ENCODE measurements at places on chromosomes 16 and 17.

GRCh38 chr16:56662357-56663354 lies 4.9 kb downstream of the MT1F start:
- DNase-seq = no peak

GRCh38 chr16:84421081-84421937 lies 53.0 kb downstream of the ATP2C2 start:
- DNase-seq = no peak

GRCh38 chr17:80195671-80196529 lies 24.2 kb downstream of the SGSH start:
- DNase-seq = peak; percentile 41

GRCh38 chr17:75846692-75847613 lies 2.7 kb upstream of the UNC13D start:
- DNase-seq = no peak

DNA sequence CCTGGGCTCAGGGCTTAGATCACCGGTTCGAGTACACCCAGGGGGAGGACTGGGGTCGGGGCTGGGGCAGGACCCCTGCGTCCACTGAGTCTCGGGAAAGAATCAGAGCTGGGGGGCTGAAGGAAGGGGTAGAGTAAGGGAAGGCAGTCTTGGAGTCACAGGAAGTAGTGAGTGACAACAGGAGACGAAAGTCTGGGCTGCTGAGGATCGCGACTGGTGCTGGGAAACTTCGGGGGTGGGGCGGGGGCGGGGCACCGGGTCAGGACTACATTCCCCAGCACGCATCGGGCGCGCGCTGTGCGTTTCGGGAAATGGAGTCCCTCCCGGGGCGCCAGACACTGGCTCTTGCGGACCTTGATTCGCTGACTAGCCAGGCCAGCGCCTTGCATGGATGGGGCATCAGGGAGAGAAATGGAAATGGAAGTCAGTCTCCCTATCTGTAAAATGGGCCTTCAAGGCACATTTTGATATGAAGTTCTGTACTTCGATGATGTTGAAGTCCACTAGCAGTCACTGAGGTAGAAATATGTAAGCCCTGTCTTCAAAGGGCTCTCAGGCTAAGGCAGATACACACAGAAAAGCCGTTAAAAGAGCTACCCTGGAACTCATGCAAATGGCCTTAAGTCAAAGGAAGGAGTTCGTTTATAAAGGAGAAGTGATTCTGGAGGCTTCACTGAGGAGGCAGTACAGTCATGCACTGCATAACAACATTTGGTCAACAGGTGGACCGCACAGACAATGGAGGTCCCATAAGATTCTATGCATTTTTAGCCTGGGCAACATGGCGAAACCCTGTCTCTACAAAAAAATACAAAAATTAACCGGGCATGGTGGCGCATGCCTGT lies 697 bp downstream of the CTF1 start:
- peak; percentile 85 for DNase-seq

GRCh38 chr17:49978501-49978900 lies 9.5 kb downstream of the DLX4 start:
- DNase-seq = no peak

- no peak for DNase-seq
These were observed 549.2 kb upstream of the CDH11 start for GRCh38 chr16:65671071-65671470.

- DNase-seq = no peak
These were observed 10.8 kb upstream of the TPPP3 start for GRCh38 chr16:67403976-67404555.

- no peak for DNase-seq
These were observed 3.5 kb downstream of the CD300LB start for GRCh38 chr17:74527756-74528155.

- DNase-seq = no peak
These were observed 482 bp upstream of the SSH2 start for GRCh38 chr17:29930409-29931010.

DNA sequence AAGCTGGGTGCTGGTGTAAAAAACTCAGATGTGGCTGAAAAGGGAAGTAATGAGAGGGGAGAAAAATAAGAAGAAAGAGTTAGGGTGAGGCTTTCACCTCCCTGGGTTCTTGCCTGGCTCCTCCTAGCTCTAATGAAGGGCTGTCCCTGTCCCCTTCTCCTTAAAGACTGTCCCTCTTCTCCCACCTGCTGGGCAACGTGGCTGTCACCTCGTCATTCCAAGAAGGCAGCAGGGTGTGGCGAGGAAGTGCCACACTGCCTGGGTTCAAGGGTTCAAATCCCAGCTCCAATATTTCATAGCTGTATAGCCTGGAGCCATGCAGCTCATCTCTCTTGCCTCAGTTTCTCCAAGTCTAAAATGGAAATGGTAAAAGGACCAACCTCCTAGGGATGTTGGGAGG lies 122.5 kb upstream of the CACNG5 start:
- DNase-seq = no peak

DNA sequence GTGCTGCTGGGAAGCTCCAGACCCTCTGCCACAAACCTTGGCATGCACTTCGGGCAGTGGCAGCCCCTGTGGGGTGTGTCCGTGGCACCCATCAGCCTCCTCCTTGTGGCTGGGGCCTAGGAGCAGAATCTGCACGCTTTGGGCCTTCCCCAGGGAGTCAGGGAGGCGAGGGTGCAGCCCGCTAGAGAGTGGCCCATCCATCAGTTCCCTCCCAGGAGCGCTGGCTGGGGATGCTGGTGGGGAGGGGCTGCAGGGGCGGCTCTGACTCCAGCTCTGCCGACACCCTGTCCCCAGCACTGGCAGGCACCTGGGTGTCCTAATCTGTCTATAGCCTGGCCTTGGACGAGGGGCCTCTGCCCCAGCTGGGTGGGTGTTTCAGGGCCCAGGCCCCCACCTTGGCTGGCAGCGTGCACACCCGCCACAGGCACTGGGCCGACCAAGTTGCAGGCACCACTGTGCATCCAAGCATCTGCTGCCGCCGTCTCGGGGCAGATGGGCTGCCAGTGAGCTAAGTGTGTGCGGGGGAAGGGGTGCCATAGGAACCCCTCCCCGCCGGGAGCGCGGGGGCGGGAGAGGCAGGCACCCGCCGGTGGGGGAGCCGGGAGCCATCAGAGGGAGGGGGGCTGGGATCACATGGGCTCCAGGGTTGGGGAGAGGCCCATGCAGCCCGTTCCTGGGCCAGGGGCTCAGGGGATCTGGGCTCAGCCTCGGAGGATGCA lies 30.2 kb downstream of the ENDOV start:
- DNase-seq = no peak

DNA sequence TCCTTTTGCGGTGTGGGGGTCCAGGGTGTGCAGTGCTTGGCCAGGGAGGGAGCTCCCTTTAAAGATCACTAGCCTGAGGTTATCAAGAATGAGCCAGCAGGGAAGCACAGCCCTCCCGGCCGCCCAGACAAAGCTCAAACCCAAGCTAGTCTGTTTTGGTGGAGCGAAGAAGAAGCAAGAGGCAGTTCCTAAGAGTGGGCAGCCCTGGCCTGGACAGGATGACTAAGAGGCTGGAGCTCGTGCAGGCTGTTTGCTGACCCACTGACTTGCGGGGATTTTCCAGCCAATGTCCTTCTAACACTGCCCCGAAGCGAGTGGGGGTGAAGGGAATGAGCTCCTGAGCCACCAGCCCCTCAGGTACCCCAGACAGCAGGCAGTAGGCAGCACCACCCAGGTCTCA lies 134.4 kb downstream of the COPRS start:
- no peak for DNase-seq

GRCh38 chr16:53043428-53043831 lies 9.3 kb downstream of the CHD9NB start:
- no peak for DNase-seq

GRCh38 chr16:5216441-5217080 lies 119.0 kb upstream of the EEF2KMT start:
- DNase-seq = no peak

- DNase-seq = peak; percentile 21
These were observed at the start of gene HYDIN for GRCh38 chr16:71230122-71230845. TSS of gene HYDIN (minus strand) at chr16:71230722. CDS start at chr16:71186895, 43,827 bp downstream.

DNA sequence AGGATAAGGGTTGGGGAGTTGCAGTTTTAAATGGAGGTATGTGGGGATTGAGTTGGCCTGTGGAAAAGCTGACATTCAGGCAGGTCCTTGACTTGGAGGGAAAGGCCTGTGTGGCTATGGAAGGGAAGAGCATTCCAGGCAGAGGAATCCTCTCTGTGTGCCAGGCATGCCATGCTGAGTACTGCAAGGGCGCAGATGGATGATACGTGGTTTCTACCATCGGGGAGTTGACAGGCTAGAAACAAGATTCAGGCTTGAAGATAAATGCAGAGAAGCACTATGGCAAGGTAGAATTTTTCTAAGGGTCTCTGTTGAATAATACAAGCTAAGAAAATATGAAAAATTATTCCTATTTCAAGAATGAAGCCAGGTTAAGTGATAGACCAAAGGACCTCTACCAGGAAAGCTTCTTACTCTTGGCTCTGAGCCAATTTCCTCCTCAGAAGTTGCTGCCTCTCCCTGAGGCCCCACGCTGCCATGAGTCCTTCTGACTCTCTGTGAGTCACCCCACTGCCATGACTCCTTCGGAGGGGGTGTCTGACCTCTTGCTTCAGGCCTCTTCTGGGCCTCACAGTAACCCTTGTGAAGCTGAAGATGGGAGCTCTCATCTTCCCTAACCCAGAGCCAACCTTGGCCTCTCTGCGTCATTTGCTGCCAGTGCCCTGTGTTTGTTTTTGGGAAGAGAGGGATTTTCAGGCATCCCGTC lies 75.8 kb downstream of the WNT3 start:
- no peak for DNase-seq

GRCh38 chr16:70730031-70730430 lies 44.2 kb upstream of the MTSS2 start:
- DNase-seq = no peak

DNA sequence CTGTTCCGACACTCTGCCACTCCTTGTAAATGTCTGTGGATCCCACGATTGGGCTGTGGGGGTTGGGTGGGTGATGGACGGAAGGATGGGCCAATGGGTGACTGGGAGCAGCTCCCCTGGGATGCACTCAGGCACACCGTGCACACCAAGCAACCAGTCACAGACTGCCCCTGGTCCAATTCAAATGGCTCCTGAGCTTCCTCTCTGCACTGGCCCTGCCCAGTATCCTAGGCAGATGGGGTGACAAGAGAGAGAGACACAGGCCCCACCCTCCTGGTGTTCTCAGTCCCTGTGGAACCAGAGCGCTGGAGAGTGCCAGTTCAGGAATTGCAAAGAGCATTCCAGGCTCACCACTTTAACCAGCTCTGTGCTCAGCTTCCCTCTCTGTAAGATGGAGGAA lies 32.8 kb downstream of the BEAN1 start:
- no peak for DNase-seq

- peak; percentile 60 for DNase-seq
These were observed 13.9 kb upstream of the OR1F1 start for GRCh38 chr16:3173892-3174617.

DNA sequence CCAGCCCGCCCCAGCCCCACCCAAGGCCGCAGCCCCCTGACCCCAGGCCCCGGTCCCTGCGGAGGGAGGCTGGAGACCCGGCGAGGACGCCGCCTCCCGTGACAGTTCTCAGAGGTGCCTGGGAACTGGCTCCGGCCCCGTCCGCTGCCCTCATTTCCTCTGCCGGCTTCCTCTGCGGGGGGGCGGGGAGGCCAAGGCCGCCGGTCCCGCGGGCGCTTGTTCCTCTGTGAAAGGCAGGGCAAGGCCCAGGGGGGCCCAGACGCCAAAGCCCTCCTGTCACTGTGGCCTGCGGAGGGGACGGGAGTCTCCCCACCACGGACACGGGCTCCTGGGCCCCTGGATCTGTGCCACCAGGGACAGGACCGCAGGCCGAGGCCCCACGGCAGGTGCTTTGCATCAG lies 5.0 kb upstream of the PVALEF start:
- DNase-seq = no peak

- DNase-seq = no peak
These were observed 4.6 kb downstream of the IRF8 start for GRCh38 chr16:85903559-85903958.

DNA sequence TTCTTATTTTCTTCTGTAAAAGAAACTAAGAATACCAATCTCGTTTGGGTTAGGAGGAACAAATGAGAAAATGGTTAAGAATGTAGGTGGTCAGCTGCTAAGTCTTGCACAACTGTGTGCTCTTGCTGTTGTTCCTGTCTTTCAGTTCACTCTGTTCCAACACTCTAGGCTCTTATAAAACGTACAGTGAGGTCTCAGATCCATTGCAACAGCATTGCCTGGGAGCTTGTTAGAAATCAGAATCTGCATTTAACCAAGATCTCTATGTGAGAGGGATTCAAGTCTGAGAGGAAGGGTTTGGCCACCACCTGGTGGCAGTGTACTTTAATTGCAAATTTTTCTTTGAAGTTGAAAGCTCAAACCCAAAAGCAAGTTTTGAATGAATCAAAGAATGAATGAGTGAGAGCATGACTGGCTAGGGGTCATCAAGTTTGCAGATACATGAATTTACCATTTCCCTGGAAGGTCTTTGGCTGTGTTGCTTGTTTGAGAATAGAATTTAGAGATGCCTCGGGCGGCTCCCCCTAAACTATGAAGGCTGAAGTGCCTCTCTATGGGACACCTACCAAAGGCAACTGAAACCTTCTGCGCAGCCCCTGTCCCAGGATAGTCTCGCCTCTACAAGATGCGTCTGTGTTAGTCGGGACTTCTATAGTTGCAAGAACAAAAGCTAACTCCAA lies 2.5 kb downstream of the ALOX15B start:
- DNase-seq = peak; percentile 53

DNA sequence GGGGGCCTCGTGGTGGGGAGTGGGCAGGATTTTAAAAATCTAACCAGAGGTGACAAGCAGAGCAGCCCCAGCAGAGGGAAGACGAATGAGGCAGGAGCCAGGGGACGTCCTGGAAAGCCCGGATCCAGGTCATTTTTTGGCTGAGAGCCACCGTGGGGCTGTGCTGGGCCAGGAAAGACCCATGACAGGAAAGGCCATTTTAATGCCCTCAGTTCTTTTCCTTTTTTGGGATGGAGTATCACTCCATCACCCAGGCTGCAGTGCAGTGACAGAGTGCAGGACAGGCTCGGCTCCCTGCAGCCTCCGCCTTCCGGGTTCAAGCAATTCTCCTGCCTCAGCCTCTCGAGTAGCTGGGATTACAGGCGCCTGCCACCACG lies 30.5 kb upstream of the JPH3 start:
- no peak for DNase-seq

DNA sequence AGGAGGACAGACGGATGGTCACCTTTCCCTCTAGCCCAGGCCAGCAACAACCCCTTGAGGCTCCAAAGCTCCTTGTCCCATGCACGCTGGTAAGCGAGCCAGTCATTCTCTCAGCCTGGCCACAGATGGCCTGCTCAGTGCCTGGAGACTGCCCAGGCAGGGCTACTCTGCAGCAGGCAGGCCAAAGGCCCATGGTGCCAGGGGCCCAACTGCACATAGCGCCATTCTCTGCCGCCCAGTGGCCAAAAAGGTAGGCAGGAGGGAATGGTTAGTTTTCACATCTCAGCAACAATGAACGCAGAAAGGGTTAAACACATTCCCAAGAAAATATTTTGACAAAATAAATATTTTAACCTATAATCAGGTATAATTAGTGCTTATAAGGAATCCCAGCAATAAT lies 7.7 kb upstream of the SREBF1 start:
- DNase-seq = no peak

DNA sequence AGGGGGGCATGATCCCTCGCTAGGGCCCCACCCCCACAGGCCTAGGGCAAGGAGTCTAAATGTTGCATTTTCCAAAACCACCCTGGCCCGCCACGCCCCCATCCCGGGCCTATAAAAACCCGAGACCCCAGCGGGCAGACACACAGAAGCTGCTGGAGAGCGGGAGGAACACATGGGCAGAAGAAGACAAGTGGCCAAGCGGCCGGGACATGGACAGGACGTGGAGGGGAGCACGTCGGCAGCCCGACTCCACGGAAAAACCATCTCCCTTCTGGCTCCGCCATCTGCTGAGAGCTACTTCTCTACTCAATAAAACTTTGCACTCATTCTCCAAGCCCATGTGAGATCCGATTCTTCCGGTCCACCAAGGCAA lies 34.1 kb upstream of the ENPP7 start:
- no peak for DNase-seq

- no peak for DNase-seq
These were observed 37.7 kb upstream of the SREBF1 start for GRCh38 chr17:17874478-17874877.

Data from activated CD4-positive, alpha-beta T cell treated with anti-CD3 and anti-CD28 coated beads, Interleukin-2, amount 50 U/mL, for 16 hours (primary cell).